ENCODE measurements at places on chromosomes 3 and 15.

DNA sequence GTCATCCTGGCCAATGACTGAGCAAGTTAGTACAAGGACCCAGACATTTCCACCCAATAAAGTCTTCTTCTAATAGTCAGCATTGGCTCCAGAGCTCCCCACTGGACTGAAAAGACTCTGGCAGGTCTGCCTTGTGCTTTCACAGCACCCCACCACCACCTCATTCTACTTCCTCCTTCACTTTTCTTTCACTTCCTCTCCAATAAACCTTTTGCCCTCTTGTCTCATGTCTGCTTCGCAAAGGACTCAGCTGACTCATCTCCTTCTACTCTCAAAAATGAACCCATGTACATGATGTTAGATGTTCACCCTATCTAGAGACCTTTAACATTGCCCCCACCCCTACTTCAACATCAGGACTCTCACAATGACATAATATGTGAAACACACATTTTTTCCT lies 181.0 kb upstream of the PPP2R3A start:
- no peak for DNase-seq

GRCh38 chr3:189286188-189286587 lies 114.4 kb downstream of the TPRG1 start:
- no peak for DNase-seq

GRCh38 chr3:164174059-164174458 lies 904.2 kb downstream of the SI start:
- DNase-seq = no peak

- DNase-seq = no peak
Observed at GRCh38 chr3:27325419-27325818, 43.8 kb downstream of the NEK10 start.

GRCh38 chr3:38805765-38806386 lies 10.1 kb downstream of the SCN10A start:
- DNase-seq = peak; percentile 85

DNA sequence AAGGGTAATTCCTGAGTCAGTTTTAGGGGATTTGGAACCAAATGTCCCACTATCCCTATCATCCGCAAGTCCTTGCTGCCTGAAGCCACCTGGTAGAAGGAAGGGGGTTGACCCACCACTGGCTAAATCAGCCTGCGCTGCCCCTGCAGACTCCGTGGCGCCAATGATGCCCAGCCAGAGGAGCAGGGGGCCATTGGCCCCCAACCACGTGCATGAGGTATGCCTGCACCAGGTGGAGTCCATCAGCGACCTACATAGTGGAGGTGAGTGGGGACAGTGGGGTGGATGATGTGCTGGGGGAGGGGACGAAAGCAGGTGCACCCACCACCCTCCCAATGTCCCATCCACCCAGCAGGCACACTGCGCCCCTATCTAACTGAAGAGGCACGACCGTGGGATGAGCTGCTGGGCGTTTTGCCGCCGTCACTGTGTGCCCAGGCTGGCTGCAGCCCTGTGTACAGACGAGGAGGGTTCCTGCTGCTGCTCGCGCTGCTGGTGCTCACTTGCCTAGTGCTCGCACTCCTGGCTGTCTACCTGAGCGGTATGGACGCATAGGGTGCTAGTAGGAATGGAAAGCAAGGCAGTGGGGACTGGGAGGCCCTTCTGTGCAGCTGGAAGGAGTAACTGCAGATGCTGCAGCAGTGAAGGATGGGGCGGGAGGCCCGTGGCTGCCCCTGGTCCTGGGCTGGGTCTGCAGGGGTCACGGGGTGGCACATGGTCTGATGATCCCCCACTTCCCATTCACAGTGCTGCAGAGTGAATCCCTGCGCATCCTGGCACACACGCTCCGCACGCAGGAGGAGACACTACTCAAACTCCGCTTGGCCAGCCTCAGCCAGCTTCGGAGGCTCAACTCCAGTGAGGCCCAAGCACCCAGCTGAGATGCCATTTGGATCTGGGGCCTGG lies 5.7 kb downstream of the IFRD2 start:
- DNase-seq = no peak

- no peak for DNase-seq
Observed at GRCh38 chr15:55770261-55770660, 27.3 kb upstream of the PRTG start.

DNA sequence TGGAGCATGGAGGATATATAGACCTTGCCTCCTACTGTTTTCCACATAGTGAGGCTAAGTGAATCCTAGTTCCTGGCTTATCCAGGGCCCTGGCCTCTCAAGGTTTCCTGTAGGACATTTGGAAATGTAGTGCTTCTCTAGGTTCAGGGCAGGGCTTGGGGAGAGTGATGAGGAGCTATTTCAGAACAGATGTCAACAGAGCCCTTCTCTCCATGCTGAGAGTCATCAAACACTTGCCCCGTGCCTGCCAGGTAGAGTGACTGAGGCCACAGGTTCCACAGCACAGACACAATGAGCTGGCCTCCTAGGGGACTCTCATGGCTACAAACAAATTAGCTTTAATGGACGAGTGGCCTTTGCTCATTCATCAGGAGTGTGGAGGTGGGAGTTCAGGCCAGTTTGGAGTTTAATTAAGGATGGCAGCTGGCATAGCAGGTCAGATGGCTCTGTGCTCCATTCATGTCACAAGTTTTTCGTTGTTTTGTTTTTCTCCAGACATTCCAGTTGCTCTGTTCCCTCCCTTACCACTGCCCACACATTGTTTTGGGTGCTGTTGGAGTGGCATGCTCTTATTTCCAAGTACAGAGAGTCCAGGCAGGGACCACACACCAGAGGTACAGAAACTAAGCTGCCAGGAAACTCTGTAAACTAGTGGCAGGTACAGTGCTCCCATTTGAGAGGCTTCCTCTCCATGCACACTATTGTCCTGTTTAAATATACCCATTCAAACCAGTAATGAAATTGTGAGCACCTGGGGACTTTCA lies 189.8 kb downstream of the RYR3 start:
- no peak for DNase-seq

DNA sequence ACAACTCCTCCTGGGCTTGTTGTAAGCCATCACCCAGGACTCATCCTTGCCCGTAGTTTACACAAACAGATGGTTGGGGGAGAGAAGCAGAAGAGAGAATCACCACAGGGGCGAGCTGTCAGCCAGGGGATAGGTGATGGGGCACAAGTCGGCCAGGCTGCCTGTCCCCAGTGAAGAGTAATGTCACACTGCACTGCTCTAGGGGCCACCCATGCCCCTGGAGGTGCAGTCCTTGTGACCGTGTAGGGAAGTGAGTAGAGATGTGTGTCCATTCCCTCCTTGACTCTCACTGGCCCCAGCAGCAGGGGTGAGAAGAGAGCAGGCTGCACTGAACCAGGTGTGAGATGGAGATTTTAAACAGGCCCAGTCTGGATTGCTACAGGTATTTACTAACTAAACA lies 17.1 kb upstream of the PRSS50 start:
- no peak for DNase-seq

- no peak for DNase-seq
Observed at GRCh38 chr3:64422932-64423331, 197.7 kb upstream of the PRICKLE2 start.

DNA sequence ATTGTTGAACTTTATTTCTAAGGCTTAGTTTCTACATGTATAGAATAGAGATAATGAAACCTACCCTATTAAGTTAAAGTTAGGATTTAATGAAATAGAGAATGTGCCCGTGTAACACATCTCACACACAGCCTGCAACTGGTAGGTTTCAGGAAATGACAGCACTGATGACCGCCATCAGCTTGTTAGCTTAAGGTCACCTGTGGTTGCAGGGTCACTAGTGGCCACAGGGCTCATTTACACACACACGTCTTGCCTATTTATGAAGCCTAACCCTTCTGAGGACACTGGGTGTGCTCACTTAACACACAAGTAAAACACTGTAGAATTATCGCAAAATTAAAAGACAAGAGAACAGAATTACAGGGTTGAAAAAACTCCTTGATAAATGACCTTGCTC lies 20.1 kb downstream of the CHRM5 start:
- peak; percentile 40 for DNase-seq

GRCh38 chr15:89335298-89336041 lies 846 bp upstream of the POLG start:
- no peak for DNase-seq

GRCh38 chr3:22269831-22270230 lies 518.8 kb upstream of the ZNF385D start:
- peak; percentile 35 for DNase-seq

GRCh38 chr3:165502707-165503106 lies 306.5 kb upstream of the SLITRK3 start:
- no peak for DNase-seq

GRCh38 chr15:85499371-85499887 lies 119.0 kb downstream of the AKAP13 start:
- DNase-seq = no peak

GRCh38 chr3:194508491-194509453 lies 22.0 kb upstream of the ATP13A3 start:
- DNase-seq = no peak

DNA sequence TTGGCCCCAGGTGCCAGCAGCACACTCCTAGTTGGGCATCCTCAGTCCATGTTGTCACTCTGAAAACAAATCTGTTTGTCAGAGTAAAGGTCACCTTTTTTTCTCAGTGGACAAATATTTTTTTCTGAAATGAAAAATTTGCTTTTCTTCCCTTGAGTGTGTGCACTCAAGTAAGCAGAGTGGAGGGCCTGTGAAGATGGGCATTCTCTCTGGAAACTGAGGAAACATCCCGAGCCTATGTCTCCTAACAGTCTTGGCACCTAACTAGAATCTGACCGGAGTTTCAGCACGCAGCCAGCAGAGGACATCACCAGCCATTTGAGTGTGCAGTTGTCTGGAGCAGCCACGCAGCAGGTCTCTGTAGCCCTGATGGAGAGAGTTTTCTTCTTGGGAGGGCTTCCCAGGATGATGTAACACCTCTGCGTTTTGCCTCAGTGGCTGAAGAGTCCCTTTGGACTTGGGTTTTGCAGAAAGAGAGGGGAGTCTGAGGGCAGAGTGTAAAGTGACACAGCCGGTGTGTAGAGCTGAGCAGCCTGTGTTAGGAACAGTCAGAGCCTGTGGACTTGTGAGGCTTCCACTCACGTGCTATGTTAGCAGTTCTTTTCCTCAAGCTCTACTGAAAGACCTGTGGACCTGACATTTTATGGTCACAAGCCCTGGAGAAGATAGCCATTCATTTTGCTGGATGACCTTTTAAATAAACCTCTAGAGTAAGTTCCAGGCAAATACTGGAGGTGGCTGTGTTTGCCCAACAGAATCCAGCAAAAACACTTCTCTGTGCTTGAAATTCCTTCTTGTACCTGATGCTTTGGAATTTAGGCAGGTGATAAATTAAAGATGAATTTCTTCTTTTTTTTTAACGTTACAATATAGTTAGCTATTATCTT lies 51.6 kb downstream of the ABHD2 start:
- DNase-seq = no peak

GRCh38 chr3:10223676-10224639 lies 24.3 kb upstream of the TATDN2 start:
- no peak for DNase-seq

DNA sequence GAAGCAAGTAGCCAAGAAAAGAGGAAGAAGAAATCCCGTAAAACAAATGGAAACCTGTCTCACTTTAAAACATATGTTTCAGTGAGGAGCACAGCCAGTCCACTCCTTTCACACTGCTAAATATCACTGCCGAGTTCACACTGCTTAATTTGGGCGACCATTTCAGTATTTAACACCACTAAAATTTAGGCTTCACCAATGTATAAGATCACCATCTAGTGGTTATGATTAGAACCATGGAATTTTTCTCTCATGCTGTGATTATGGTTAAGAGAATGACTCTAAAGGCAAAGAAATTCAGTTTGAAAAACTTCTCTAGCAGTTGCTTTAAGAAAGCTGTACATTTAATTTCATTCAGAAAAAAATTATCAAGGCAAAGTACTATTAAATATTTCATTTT lies 16.6 kb downstream of the SLC4A7 start:
- DNase-seq = peak; percentile 72

- peak; percentile 19 for DNase-seq
Observed at GRCh38 chr3:9704347-9705322, 1.0 kb downstream of the CPNE9 start.

- no peak for DNase-seq
Observed at GRCh38 chr3:6079011-6079410, 781.9 kb upstream of the GRM7 start.

DNA sequence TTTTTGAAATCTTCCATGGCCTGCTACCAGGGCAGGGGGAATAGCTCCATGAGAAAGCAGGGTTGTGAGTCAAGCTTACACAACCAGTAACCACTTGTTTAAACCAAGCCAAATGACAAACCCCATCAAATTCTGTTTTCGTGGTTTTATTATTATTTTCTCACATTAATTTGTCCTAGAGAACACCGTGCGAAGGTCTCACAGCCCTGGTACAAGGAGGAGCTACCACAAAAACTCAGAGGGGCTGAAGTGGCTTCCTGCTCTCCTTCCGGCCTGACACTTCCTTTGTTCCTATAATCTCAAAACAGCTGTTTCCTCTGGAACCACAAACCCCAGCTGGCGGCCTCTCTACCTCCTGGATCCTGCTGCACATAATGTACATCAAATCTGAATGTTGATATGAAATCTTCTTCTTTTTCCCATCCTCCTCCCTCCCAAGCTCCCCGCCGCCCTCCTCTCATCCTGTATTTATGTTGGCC lies 375.9 kb downstream of the MCTP2 start:
- no peak for DNase-seq

DNA sequence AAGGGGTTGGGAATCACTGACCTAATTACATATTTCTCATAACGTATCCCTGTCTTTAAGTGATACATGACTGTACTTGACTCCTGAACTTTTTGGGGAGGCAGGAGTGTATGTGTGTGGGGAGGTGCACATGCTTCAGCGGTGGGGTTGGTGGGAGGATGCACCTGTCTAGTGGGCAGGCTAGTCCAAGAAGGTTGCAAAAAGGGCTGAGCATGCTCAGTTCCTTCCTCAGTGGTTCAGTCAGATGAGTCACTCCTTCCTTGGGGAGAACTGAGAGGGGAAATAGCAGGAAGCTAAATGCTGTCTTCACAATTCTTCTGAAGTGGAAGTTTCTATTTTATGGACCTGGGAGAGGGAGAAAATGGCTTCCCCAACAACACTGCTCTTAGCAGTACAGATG lies 24.6 kb upstream of the AP4E1 start:
- DNase-seq = peak; percentile 61

DNA sequence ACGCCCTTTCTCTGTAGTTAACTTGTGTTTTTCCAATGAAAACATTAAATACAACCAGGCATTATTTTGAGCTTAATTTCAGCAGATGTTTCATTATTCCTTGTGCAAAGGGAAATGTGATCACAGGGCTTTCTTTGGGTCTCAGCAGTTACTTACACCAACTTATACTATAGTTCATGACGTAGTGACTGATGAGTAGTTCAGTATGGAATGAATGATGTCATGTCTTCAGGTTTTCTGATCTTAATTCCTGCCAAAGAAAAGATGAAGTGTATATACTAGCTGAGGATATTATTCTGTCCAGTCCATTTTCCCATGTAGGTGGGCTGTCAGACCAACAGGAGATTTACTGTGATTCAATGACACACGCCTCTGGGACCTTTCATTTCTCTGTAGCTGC lies 61.3 kb downstream of the MYRIP start:
- DNase-seq = no peak

GRCh38 chr3:128052595-128053351 lies 536 bp downstream of the SEC61A1 start:
- DNase-seq = no peak

DNA sequence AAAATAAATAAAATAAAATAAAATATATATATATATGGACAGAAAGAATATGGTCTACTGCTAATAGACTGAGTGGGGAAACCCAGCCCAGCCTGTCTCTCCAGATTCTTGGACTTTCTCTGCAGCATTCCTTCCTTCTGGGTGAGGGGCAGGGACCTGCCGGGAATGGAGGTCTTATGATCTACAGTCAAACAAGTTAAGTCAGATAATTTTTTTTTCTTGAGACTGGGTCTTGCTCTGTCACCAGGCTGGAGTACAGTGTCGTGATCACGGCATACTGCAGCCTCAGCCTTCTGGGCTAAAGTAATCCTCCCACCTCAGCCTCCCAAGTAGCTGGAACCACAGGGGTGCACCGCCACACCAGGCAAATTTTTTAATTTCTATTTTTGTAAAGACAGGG lies 33.5 kb upstream of the ZNF774 start:
- DNase-seq = no peak
